Posterior cingulate gyrus (tissue), 11 donors: ENCODE measurements at places on chromosomes 16 and 17.

GRCh38 chr17:19345486-19346350 lies 16.8 kb downstream of the B9D1 start:
- no peak for DNase-seq

DNA sequence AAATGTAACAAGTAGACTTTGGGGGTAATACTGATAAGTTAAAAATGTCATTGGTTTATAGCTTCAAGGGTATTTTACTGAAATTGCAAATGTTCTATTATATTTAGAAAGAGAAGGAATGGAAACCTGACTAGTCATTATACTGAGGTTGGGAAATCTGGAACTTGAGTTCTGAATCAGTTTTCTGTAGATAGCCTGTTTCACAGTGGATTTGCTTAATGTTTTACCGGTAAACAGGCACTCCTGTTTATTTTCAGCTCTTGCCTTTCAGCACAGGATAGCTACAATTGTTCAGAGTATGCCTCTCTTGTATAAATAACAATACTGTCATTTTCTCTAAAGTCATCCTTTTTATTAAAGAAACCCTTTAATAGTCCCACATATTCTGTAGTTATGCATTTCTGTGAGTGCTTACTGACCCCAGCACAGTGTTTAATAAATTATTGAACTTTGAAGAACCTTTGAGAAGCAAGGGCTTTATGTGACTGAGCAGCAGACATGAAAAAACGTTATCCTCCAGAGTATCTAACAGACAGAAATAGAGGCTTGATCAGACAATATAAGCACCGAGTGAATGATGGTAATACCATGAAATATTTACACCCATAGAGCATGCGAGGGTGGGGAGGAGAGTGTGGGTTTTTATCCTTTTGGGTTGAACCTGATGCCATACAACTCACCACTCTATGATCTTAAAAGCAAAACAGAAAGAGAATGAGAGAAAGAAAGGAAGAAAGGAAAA lies 58.2 kb downstream of the FTO start:
- DNase-seq: no peak

DNA sequence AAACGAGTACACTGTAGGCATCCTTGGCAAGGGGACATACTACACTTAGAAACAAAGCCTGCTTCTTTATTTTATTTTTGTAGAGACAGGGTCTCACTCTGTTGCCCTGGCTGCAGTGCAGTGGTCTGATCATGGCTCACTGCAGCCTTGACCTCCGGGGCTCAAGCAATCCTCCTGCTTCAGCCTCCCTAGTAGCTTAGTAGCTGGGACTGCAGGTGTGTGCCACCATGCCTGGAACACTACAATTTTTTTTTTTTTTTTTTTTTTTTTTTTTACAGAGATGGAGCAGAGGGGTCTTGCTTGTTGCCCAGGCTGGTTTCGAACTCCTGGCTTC lies 78.2 kb downstream of the WIPI1 start:
- DNase-seq: no peak

DNA sequence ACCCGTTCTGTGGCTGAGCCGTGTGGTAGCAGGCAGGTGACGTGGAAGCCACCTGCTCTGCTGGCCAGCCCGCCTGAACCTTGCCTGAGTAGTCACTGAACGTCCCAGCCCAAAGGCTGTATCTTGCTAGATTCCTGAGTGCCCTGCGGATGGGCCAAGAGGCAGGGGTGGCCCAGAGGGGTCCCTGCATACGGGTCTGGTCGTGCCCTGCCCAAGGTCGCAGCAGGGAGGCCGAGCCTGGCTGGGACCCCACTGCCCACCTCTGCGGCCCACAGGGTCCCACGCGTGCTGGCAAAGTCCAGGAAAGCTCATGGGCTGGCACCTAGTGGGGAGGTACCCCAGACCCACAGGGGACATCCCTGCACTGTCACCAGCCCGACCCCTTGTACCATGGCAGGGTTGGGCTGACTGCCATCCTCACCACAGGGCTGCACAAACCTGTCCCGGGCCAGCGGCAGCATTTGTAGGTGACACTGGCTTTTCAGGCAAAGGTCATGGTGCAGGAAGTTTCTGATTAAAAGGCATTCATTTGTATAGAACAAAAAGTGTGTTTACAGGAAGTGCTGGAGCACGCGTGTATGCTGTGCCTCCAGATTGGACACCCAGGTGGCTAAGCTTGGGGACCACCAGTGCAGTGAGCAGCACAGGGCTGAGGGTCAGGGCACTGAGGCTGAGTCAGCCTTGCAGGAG lies 45.1 kb upstream of the ZC3H18 start:
- peak; percentile 65 for DNase-seq

DNA sequence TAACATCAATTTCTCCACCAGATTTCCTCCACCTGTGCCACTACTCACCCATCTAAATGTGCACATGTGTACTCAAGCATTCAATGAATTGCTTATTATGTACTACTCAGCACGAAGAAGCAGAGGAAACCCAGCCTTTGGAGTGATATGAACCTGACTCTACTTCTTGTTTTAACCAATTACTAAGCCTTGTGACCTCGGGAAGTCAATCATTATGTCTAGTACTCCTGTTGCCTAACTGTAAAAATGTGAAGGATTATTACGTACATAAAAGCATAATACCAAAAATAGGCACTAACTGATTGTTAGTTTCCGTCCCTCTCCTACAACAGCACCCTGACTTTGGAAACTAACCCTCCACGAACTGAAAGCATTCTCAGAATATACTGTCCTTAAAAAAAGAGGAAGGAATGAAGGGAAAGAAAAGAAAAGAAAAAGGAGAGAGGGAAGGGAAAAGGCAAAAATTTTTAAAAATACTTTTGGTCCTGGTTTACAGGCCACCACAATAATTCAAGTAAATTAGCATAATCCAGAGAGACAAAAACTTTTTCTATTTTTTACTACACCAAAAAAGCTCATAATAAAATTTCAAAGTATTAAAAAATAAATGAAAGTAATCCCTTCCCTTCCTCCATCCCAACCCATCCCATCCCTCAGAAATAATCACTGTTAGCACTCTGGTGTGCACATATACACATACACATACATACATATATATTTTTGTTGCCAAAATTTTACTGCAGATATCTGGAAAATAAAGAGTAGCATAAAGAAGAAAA lies 53.6 kb downstream of the KANSL1 start:
- no peak for DNase-seq

GRCh38 chr17:8794636-8795035 lies 4.5 kb downstream of the MFSD6L start:
- DNase-seq: no peak

DNA sequence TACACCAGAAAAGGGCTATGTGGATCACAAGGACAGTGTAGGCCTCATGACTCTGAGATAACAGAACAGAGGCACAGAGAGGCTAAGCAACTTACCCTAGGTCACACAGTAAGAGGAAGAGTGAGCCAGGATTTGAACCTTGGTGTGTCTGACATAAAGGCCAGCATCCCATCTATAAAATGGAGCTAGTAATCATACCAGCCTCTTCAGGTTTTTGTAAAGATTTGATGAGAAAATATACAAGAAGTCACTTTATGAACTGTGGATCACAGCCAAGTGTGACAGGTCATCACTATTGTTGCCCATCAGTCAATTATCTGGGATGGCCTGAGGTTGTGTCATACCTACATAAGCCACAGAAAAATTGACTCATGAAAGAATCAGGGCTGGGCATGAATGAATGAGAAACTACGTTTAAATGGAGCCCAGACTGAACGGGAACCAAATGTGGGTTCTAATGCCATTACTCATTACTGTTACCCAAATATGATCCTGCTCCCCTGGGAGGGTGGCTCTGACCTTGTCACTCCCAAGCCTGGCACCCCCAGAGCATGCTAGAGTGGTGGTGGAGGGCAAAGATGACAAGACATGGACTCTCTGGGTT lies 21.0 kb downstream of the FBXO39 start:
- DNase-seq: no peak

GRCh38 chr16:24890746-24891145 lies 45.0 kb downstream of the SLC5A11 start:
- no peak for DNase-seq

DNA sequence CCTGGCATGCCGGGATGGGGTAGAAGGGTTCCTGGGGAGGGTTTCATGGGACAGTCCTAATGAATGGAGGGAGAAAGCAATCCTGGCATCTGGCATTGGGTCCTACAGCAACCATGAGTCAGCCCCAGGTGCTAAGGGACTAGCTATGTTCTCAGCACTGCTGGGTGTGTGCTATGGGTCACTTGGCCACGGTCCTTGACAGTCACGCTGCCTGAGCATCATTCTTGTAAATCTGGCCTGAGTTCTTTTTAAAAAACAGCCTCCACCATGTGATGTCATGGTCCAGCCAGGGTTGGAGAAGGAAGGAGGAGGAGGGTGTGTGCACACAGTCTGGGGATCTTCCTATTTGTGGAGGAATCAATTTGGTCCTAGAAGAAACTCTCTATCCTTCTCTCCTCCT lies 6.2 kb upstream of the RAMP2 start:
- DNase-seq: no peak

DNA sequence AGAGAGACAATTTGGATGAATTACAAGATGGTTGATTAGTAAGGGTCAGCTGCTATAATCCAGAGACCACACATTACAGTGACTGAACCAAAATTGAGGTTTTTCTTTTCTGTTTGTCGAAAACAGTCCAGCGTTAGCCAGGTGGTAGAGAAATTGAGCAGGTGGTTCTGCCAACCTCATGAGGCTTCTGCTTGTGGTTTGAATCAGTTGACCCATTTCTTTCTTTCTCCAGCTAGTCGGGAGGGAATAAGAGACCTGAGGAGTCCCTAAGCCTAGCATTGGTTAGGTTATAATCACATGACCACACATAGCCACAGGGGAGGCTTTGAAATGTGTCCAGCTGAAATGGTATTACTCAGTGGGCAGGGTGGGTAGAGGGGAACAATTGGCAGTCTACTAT lies 504.6 kb downstream of the HS3ST4 start:
- no peak for DNase-seq

- no peak for DNase-seq
These were observed 60.6 kb downstream of the BEAN1 start for GRCh38 chr16:66487580-66488275.

GRCh38 chr17:74214484-74215341 lies 1.3 kb downstream of the TTYH2 start:
- DNase-seq: no peak

GRCh38 chr17:50538549-50539410 lies 6.2 kb downstream of the EPN3 start:
- no peak for DNase-seq

GRCh38 chr17:61284174-61284573 lies 115.5 kb upstream of the TBX2 start:
- no peak for DNase-seq

DNA sequence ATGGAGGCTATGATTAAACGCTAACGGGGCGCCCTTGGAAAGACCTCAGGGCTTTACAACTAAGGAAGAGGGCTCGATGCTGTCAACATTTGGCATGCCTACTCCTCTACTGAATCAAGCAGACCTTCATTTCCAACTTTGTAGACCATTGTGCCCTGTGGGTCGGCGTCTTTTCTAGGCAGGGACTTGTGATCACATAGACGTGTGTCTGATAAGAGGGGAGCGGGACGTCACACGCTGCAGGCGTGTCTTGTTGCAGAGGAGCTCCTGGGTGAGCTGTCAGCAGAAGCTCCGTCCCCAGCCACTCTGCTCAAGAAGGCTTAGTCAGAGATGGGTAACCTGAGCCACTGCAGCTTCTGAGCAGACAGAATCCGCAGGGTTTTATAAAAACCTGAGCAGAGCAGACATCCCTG lies 2.8 kb downstream of the MAPK8IP3 start:
- DNase-seq: no peak
